ENCODE measurements at places on chromosomes 12 and 14. TPM values are rescaled to one million over a fixed set of nuclear protein-coding genes. Genes with fewer than 3 reads are reported as not detected.

GRCh38 chr12:25496098-25496587 is 56.9 kb downstream of the LMNTD1 start:
- no peak for DNase-seq

GRCh38 chr14:61643555-61643954 is 51.8 kb upstream of the HIF1A start:
- no peak for DNase-seq

- no peak for DNase-seq
Measured at GRCh38 chr14:70735043-70735442, 74.3 kb downstream of the MAP3K9 start.

The MYH7 gene
- not detected for polyA plus RNA-seq

- no peak for DNase-seq
Measured at GRCh38 chr12:95227818-95228356, 10.3 kb downstream of the VEZT start.

DNA sequence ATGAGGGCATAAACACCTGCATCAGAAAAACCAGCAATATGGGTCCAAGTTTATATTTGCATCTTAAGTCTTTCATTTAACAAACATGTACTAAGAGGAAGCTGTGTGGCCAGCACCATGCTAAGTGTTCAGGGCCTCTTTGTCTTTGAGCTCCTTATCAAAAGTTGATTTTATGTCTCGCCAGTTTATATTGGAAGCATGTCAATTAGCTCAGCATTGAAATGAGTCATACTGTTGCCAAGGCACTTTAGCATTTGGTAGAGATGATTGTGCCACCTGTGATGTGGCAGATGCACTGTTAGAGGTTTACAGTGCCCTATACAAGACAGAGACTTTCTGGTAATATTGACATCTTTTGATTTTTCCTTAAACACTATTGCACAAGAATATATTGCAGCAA is 68.5 kb downstream of the BHLHE41 start:
- no peak for DNase-seq

The MED6 gene
- polyA plus RNA-seq = 38.7 TPM

DNA sequence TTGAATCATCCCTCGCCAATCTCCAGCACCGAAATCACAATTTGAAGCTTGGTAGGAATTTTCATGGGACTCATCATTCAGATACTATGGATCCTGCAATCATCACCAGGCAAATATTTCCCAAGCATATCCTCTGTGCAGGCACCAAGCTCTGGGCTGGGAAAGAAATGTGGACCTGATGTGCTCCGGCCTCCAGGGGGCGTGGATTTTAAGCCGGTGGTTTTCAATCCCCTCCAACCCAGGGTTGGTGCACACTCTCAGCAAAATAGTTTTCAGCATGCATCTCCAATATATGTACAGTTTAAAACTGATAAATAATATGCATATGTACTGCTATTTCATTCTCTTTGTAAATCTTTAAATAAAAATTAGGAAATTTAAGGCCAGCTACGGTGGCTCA is 98.9 kb downstream of the RBM19 start:
- DNase-seq = no peak

GRCh38 chr14:100442498-100443490 is 119.7 kb downstream of the SLC25A47 start:
- no peak for DNase-seq

- no peak for DNase-seq
Measured at GRCh38 chr12:24668563-24668962, 280.3 kb downstream of the BCAT1 start.

DNA sequence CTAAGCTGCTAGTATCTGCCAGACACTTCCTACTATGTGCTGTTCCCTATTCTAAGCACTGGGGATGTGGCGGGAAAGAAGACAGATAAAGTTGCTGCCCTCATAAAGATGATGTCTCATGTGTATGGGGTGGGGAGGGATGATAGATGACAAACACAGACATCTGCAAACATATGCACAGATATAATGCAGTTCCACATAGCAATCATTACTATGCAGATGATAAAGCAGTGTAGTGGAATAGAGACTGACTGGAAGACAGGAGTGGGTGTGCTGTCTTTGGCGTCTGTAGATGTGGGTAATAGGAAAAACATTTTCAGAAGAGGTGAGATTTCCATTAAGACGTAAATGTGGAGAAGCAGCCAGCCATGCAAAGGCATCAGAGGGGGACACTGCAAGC is 243.6 kb downstream of the DPY19L2 start:
- no peak for DNase-seq

GRCh38 chr12:23887055-23887835 is 62.2 kb downstream of the SOX5 start:
- no peak for DNase-seq

- no peak for DNase-seq
Measured at GRCh38 chr12:39873065-39873464, 232.8 kb downstream of the SLC2A13 start.

The GAS2L3 gene
- not detected for polyA plus RNA-seq

DNA sequence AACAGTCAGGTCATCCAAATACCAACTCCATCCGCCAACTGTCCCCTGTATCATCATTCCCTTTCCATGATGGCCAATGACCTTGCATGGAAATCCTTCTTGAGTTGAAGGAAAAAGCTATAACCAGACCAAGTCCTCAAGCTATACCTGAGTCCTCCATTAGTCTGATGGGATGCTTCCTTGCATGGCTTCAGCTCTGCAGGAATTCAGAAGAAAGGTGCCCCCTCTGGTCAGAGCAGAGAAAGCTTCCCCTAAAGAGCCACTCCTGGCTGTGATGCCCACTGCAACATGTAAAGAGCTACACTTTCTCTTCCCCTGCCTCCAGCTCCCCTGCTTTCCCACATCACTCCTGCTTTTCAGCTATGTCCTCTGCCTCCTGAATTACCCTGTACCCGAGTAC is 43.1 kb upstream of the FKBP4 start:
- no peak for DNase-seq

- no peak for DNase-seq
Measured at GRCh38 chr12:42474391-42474790, 115.2 kb downstream of the PRICKLE1 start.

GRCh38 chr12:69091442-69092017 is 147.8 kb upstream of the CPSF6 start:
- no peak for DNase-seq

GRCh38 chr12:24838531-24838950 is 110.4 kb downstream of the BCAT1 start:
- no peak for DNase-seq

The INHBC gene
- polyA plus RNA-seq = not detected

DNA sequence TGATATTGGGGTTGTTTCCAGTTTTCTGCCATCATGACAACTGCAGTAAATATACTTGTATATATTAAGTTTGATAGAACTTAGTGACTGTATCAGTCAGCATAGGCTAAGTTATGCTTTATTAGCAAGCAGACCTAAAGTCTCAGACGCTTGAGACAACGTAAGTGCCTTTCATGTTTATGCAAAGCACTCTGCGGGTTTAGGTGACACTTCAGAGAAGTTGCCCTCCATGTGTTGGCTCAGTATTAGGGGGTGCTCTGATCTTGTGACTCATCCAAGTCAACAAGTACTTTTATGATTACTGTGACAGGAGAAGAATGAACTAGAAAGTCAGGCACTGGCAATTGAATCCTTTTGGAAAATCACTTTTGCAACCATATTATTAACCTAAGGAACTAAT is 13.3 kb upstream of the OTOGL start:
- DNase-seq = no peak

The ADCY6 gene
- not detected for polyA plus RNA-seq

GRCh38 chr14:66074537-66074936 is 411.6 kb upstream of the CCDC196 start:
- no peak for DNase-seq

DNA sequence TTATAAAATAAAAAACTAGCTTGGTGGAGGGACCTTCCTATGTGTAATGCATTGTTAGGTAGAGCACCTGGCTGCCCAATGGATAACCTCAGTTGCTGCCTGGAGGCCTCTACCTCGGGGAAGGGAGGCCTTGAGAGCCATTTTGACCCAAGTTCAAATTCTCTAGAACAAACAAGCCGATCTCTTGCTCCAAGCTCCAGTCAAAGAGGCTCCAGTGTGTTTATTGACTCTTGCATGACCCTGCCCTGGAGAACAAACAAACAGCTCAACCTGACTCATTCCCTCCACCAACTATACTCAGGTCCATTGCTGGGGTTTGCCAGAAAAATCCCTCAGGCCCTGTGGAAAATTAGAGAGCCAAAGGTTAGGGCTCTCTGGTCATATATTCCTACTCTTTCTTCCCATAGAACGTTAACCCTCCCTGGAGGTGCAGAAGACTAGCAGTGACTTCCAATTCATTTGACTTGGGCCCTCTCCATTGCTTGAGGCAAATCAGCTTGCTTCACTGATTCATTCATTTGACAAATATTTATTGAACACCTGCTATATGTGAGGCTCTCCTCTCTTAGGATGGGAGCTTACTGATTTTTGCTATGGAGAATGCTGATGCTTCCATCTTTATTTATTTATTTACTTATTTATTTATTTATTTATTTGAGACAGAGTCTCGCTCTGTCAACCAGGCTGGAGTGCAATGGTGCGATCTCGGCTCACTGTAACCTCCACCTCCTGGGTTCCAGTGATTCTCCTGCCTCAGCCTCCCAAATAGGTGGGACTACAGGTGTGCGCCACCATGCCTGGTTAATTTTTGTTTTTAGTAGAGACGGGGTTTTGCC is 73.7 kb upstream of the CISTR start:
- no peak for DNase-seq

GRCh38 chr12:15037091-15037687 is 64.3 kb downstream of the PDE6H start:
- DNase-seq = no peak

The DNAH10 gene
- polyA plus RNA-seq = 0.07 TPM

DNA sequence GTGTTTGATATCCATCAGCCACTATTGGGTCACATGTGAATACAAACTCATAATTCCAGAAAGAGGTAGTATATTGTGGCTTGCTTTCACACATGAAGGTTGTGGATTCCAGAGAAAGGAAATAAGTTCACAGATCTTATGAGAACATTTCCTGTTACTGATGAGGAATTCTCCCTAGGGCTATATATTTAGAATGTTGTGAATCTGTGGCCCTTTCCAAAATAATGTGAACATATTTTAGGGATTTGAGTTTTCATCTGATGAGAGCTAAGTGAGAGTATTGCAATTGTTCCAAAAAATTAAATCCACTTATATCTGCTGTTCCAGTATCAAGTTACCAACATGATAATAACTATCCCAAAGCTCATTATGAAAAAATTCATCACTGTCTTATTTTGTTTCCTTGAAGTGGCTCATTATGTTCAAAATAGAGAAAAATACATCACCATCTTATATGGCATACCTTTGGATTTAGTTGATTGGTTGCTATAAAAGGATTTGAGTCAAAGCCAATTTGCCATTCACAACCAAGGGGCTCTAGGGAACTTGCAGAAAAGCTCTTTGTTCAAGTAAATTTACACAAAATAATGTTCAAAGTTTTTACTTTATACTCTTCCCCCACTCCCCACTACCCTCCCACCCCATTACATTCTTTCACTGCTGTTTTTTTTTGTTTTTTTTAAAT is 76.3 kb downstream of the MYRFL start:
- no peak for DNase-seq

GRCh38 chr12:68839183-68840147 is 31.5 kb downstream of the MDM2 start:
- no peak for DNase-seq

GRCh38 chr12:70948976-70949336 is 28.4 kb upstream of the PTPRR start:
- no peak for DNase-seq

Data from CD4-positive, CD25-positive, alpha-beta regulatory T cell (primary cell).